Dorsolateral prefrontal cortex (tissue), 122 donors: ENCODE measurements at places on chromosomes 12 and 14. TPM values are rescaled to one million over a fixed set of nuclear protein-coding genes. Genes with fewer than 3 reads are reported as not detected.

Gene PPP1R36
- 1.7 TPM for total RNA-seq

Gene LYSET
- total RNA-seq = 13.6 TPM

Gene PSEN1
- total RNA-seq = 119 TPM

Gene LTB4R2
- total RNA-seq = 4.9 TPM
